ENCODE measurements at places on chromosomes 6 and 20.

- DNase-seq = no peak
Observed at GRCh38 chr6:96522465-96523009, 931 bp downstream of the UFL1 start.

DNA sequence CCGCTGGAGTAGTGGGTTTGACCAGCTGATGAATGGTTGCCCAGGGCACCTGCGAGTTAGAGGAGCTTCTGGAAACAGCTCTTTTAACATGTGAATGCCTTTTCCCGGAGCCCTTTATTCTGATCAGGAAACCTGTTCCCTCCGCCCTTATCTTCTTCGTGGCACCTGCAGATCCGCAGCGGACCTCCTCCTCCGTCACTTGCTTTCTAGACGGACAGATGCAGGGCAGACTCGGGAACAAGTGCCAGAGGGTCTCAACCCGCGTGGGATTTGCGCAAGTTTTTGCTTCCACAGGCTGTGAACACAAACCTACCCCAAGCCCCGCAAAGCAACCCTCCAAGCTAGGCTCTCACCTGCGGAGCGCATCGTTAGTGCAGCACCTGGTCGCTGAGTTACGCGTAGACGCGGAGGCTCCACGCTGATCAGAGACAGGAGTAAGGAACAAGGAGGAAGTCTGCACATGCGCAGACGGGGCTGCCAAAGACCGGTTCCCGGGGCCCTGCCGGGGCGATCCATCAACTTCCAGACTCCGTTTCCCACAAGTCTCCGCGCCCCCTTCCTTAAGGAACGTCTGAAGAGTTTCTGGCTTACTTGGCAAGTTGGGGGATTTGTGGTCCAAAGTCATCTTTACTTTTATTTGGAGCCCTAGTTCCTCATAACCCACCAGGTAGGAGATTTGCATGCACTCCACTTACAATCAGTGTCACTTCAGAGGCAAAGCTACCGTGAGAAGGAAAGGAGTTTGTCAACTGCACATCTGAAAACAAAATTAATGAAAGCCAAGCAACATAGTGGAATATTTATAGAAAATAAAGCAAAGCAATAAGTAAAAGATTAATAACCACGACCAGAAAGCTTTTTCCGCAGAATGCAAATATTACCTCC, 52.7 kb upstream of the ELMO2 start:
- no peak for DNase-seq

DNA sequence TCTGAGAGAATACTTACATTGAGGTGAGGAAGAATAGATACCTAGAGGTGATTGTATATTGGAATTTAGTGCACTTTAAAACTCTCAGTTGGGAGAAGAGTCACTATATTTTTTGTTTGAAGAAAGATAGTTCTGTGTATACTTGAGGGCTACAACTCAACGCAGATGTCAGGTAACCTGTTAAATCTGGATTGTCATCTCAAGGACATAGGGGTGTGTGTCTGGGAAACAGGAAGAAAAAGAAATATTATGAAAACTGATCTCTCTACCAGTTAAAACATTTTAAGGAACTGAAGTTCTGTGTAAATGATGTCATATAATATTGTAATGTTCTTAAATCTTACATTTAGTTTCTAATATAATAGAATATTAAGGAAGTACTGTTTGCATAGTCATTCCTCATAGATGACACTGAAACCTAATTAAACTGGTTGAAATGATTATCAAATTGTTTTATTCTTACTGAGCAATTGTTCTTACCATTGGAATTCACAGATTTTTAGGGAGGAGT, 86.2 kb downstream of the SMAP1 start:
- no peak for DNase-seq

DNA sequence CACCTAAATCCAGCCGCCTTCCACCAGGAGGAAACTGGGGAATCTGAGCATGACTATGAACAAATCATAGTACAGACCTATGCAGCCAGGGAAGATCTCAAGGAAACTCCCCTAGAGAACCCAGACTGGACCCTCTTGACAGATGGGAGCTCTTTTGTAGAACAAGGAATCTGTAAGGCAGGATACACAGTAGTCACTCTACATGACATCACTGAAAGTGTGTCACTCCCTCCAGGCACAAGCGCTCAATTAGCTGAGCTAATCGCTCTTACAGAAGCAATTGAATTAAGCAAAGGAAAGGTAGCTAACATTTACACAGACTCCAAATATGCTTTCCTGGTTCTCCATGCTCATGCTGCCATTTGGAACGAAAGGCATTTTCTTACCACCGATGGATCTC, 36.8 kb downstream of the PLN start:
- DNase-seq = no peak

- no peak for DNase-seq
Observed at GRCh38 chr6:20661721-20662120, 127.5 kb downstream of the CDKAL1 start.

- no peak for DNase-seq
Observed at GRCh38 chr6:44985006-44985405, 343.1 kb upstream of the RUNX2 start.

DNA sequence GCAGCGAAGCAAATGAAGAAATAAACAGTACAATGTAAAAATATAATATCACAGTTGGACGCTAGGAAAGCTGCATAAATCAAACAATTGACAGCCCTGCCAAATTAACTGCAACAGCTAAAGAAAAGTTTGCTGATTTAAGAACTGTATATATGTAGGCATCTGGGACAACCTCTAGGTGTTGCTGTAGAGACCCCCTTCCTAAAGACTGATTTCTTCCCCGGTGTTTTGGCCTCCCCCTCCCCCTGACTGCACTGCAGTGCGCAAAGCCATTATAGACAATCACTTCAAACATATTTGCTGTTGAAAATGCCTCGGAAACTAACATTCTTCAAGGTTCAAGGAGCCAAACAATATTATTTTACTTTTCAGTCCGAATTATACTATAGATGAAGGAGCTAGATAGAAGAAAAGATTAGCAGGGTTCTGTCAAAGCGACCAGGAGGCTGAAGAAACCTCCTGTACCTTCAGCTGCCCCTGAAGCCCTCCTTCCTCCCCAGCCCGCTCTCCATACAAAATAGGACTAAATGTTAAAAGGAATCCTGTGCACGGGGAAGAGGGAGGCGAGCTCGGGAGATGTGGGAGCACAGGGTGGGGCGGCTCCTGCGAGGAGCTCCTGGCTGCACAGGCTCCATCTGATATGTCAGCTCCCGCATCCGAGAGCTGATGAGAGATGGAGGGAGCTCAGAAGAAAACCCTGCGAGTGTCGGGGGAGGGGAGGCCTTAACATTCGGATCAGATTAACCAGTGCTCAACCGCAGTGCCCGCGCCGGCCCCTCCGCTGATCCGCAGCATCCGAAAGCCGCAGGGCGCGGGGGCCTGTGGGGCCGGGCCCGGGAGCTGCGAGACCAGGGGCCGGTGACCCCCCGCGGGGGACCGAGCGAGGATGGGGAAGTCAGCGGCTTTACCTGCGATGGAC, 822 bp downstream of the ELOVL4 start:
- peak; percentile 26 for DNase-seq

GRCh38 chr6:104685871-104686549, 173.7 kb downstream of the HACE1 start:
- no peak for DNase-seq

GRCh38 chr6:134456226-134456625, 138.3 kb upstream of the SGK1 start:
- peak; percentile 41 for DNase-seq

DNA sequence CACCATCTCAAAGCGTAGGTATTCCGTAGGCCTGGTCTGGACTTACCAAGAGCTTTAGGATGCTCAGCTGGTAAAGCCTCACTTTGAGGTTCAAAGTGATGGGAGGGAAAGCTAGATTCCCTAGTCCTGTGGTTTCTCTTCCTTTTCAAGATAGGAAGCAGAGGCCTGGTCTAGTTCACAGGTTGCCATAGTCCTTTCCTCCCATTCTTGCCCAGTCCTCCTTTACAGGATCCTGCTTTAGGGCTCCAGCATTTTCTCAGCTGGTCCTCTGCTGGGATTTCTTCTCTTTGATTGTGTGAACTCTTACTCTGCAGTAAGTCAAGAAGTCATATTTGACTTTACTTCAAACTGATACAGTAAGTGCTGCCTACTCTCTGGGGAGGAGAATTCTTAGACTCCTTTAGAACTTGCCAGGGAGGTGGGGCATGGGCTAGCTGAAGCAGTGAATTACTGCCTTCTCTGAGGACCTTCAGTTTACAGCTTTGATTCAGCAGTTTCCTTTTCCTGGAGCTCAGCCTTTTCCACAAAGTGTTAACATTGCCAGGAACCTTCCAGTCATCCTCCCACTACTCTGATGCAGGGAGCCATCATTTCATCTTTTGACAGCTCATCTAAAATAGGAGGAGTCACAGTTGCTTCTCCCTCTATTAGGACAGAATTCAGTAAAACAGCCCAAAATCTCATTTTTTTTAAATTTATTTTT, 42.8 kb upstream of the PLCG1 start:
- no peak for DNase-seq

DNA sequence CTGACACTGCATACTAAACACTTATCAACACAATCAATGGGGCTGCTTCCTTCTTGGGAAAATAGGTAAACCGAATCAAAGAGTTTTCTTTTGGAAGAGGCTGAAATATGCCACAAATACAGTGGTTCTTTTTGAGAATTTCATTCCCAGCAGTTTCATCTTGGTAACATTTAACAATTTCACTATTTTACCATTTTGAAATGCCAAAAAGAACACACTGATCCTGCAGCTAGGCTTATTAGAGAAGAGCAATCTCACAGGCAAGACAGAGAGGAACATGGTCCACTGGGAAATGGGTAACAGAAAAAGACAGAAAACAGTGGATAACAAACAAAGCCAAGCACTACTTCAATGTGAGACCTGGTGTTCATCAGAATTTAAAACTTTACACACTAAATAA, 2.5 kb downstream of the CNR1 start:
- no peak for DNase-seq

GRCh38 chr20:37297066-37297736, 7.7 kb downstream of the MANBAL start:
- no peak for DNase-seq

- DNase-seq = no peak
Observed at GRCh38 chr6:80940571-80940970, 811.9 kb downstream of the TENT5A start.

GRCh38 chr20:63024573-63025392, 18.0 kb upstream of the BHLHE23 start:
- DNase-seq = no peak

DNA sequence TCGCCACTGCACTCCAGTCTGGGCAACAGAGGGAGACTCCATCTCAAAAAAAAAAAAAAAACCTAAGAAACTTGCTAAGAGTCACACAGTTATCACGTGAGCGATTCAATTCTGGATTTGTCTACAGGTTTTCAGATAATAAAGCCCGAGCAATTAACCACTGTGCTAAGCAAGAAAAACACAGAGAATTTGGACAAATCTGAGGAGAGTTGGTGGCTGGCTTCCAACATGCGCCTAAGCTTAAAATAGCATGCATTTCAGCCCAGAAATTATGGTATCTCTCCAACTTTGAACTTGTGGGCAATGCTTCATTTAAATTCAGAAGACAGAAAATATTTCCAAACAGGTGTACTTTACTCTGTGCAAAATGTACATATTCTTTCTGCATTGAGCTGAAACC, 232.9 kb downstream of the TSHZ2 start:
- DNase-seq = no peak

- DNase-seq = no peak
Observed at GRCh38 chr20:3563548-3564177, 92.8 kb downstream of the ATRN start.

- no peak for DNase-seq
Observed at GRCh38 chr6:117601811-117602150, 530 bp downstream of the GOPC start.
